Cortex of kidney (tissue), 1 donor: ENCODE measurements at places on chromosomes 16 and 17.

GRCh38 chr17:50125420-50125997, 4.5 kb downstream of the SAMD14 start:
- no peak for DNase-seq

DNA sequence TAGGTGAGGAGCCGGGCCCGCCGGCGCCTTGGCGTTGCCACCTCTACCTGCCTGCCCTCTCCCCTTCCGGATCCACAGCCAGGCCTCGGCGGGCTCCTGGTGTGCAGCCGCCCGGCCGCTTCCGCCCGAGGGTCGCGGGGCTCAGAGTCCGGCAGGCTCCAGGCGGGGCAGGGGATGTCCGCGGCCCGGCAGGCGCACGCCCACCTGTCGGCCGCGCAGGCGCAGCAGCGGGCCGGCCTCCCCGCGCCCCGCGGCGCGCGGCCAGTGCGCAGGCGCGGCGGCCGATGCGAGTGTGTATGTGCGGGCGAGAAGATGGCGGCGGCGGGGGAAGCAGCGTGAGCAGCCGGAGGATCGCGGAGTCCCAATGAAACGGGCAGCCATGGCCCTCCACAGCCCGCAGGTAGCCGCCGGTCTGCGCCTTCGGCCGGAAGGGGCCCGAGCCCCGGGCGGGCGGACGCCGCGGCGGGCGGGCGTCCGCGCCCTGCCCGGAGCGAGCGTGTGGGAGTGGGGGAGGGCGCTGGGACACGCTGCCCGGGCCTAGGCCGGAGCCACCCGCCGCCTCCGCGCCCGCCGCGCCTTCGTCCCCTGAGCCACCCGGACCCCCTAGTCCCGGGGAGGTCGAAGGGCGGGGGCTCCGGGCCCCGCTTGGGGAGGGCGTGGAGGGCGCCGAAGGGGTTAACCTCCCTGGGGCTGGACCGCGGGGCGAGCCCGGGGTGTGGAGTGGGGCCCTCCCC, at the start of gene USP10:
Gene USP10 (plus strand): TSS at position 289 of the 734 bp plus-strand sequence. CDS start 91 bp downstream, at position 380.
- DNase-seq: no peak

DNA sequence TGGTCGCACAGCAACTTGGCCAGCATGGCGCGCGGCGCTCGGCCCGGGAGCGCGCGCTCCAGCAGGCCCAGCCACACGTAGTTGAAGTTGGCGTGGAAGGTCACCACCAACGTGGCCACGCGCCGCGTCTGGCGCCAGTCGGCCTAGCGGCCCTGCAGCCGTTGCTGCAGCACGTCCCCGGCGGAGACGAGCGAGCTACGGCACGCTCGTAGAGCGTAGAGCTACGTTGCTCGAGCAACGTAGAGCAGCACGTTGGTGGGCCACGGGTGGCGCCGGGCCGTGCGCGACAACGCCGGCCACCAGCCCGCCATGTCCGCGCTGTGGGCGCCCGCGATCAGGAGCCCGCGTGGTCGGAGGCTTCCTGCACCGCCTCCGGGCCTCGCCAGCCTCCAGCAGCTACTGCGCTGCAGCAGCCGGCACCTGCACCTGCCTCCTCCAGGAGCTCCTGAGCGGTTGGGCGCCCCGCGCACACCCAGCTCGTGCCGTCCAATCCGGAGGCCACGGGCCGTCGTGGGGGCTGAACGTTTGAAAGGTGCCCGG, 13.4 kb upstream of the SULT1A1 start:
- no peak for DNase-seq

- DNase-seq: no peak
Measured at GRCh38 chr17:8447799-8448198, 12.1 kb downstream of the NDEL1 start.

- DNase-seq: no peak
Measured at GRCh38 chr17:77592106-77592865, 366.2 kb upstream of the TNRC6C start.

DNA sequence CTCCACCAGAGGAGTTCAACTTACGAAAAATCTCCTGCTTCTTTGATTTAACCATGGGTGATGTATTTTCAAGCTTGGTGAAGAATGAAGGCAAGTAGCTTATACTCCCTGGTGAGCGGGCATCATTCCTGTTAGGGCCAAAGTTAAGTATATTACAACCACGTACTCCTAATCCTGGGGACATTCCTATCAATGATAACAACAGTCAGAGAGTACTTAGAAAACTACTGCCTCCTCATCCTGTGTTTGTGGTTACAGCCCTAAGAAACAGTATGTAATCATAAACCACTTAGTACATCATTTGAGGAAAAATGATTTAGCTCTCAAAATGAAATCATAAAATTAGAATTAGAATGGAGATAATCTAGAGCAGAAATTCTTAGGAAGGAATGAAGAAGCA, 47.3 kb downstream of the TTC19 start:
- no peak for DNase-seq

DNA sequence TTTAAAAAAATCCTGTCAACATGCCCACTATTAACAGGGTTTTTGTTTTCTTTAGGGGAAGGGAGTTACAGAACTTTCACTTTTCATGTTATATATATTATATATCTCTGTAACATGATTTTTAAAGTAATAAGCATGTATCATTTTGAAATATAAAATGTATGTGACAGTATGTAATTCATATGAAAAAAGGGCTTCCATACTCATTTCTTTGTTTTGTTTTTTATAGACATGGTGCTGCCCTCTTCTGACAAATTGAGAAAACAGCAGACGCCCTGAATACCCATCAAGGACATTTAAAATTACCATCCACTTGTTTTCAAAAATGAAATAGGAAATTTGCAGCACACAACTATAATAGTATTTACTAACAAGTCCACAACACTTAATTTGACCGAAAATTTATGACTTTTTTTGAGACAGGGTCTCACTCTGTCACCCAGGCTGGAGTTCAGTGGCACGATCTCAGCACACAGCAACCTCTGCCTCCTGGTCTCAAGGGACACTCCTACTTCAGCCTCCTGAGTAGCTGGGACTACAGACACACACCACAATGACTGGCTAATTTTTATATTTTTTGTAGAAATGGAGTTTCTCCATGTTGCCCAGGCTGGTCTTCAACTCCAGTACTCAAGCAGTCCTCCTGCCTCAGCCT, 30.4 kb downstream of the CFDP1 start:
- no peak for DNase-seq

- DNase-seq: no peak
Measured at GRCh38 chr16:11978080-11978479, 1.5 kb downstream of the SNX29 start.

DNA sequence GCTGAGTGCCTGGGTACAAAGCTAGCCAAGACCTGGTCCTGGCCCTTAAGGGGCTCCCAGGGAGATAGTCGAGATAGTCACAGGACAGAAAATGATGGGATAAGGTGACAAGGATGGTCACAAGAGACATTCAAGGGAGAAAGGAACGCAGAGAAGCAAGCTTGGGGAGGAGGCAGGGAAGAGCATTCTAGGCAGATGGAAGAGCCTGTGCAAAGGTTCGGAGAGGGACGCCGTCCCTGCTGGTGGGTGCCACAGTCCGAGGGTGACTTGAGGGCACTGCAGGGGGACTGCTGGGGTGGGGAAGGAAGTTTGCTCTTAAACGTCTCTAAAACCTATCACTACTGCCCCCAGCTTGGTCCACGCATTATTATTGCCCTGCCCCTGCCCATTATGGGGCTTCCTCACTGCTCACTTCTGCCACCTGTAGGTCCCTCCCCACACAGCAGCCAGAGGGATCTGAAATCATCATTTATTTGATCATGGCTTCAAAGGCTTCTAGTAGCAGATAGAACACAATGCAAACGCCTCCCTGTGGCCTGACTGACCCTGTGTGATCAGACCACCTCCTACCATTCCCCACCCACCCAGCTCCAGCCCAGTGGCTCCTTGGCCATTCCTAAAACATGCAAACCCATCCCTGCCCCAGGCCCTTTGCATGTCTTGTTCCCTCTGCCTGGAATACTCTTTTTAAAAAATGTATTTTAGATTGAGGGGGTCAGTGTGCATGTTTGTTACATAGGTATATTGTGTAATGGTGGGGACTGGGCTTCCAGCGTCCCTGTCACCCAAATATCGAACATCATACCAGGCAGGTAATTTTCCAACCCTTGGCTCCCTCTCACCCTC, 60.3 kb downstream of the RMI2 start:
- no peak for DNase-seq

DNA sequence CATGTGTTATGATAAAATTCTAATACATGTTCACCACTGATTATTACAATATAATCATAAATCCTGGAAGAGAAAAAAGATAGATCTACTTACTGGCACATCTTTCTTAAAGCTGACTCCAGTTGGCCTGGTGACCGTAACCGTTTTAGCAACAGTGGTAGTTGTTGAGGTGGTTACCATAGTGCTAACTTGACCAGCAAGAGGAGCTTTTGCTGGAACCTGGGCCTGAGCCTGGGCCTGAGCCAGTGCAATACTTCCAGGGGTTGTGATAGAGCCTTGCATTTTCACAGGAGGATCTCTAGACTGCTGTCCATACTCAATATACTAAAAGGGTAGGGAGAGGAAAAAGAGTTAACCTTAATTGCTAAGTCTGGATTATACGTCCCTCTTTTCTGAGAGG, 36.2 kb downstream of the SETD6 start:
- DNase-seq: no peak

DNA sequence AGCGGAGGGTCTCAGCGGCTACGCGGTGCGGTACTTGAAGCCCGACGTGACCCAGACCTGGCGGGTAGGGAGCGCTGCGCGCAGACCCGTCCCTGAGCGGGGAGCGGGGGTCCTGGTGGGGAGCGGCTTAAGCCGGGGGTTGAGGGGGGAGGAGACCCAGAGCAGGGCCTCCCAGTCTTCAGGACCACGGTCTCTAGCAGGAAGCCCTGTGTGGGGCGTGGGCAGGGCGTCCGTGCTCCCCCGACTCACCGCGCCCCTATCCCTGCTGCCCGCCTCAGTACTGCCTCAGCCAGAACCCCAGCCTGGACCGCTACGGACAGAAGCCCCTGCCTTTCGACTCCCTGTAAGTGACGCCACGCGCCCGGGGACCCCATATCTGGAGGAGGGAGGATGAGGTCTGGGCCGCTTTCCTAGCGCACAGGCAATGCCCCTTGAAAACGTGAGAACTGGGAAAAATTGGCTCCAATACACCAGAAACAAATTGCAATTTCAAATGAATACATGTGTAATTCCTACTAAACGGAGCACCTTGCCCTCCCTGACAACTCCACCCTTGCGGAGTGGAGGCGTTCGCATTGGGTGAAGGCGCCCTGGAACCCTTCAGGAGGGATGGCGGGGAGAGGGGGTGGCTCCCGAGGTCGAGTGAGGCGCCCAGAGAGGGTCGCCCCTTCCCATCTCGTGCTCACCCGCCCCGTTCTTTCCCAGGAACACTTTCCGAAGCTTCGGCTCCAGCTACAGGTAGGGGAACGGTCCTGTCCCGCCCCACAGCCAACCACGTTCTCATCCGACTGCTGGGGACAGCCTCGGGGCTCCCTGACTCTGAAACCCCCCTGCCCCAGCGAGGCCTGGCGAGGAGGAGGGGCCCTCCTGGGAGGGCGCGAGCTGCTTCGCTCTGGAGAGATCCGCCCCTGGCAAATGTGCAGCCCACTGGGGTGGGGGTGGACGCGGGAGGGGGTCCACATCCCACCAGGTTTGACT, 14.6 kb upstream of the CNGB1 start:
- no peak for DNase-seq

GRCh38 chr16:13919330-13919682, 648 bp upstream of the ERCC4 start:
- no peak for DNase-seq

DNA sequence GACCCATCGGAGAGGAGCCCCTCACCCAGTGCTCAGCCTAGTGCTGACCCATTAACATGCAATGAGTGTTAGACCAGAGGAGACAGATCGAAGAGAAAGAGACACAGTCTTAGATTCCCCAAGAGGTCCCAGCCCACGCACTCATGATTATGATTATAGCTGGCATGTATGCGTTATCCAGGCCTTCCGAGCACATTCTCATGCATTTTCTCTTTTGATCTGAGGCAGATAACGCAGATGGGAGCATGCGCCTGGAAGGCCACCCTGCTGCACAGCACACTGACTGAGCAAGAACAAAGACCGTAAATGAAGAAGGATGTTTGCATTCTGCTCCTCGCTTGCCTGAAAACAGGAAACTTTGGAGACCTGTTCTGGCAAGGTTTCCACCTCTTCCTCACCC, 232.7 kb downstream of the SOX9 start:
- DNase-seq: no peak

DNA sequence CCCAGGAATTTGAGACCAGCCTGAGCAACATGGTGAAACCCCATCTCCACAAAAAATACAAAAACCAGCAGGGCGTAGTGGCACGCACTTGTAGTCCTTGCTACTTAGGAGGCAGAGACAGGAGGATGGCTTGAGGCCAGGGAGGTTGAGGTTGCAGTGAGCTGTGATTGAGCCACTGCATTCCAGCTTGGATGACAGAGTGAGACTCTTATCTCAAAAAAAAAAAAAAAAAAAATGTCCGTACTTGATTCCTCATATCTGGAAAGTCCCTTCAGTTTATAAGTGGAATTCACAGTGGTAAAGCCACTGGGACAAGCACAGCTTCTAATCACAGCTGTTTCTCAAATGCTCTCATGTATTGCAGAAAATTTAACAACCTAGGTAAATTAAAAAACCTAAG, 78.6 kb upstream of the CREBBP start:
- DNase-seq: no peak

GRCh38 chr17:56593646-56594319, at the start of gene NOG:
NOG (plus strand) TSS chr17:56593699; CDS start chr17:56594224, 525 bp downstream.
- no peak for DNase-seq

- DNase-seq: no peak
Measured at GRCh38 chr17:17762744-17763105, 74.1 kb downstream of the SREBF1 start.

GRCh38 chr17:31079731-31080130, 15.0 kb upstream of the NF1 start:
- DNase-seq: no peak

DNA sequence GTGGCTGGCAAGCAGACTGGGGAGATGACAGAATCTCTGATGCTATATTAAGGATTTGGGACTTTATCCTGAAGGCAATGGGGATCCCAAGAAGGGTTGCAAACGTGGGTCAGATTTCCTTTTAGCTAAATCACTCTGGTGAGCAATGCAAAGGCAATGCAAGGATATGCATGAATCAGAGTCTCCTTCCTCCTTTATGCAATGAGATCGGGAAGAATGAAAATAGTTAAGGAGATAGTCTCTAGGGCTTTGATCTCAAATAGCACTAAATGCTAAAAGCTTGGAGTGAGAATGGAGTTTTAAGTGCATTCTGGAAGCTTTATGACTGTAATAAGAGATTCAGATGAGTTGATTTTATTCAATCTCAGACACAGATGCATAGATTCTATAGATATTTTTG, 27.2 kb upstream of the SHISA9 start:
- no peak for DNase-seq
